ENCODE measurements at places on chromosomes 2 and 18.

GRCh38 chr2:182316950-182317349 lies 109.9 kb downstream of the PDE1A start:
- DNase-seq, result no peak

- DNase-seq, result no peak
Observed at GRCh38 chr2:172207911-172208310, 105.2 kb upstream of the DLX2 start.

- DNase-seq, result no peak
Observed at GRCh38 chr2:172270278-172271079, 156.9 kb upstream of the ITGA6 start.

DNA sequence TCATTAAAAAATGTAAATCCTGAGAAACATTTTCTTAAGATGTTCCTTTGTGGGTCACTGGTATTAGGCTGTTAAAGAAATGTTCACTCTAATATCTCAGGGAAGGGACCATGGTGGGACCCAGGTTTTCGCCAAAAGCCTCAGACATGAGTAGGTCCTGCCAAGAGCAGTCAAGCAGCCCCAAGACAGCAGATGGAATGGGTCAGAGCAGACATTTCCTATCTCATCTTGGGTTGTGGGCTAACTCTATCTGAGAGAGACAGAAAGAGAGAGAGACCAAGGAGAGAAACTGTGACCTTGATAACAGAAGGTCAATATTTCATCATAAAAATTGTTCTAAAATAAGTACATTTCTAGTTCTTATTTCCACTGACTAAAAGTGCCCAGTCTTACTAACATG lies 661.7 kb downstream of the TSN start:
- no peak for DNase-seq

DNA sequence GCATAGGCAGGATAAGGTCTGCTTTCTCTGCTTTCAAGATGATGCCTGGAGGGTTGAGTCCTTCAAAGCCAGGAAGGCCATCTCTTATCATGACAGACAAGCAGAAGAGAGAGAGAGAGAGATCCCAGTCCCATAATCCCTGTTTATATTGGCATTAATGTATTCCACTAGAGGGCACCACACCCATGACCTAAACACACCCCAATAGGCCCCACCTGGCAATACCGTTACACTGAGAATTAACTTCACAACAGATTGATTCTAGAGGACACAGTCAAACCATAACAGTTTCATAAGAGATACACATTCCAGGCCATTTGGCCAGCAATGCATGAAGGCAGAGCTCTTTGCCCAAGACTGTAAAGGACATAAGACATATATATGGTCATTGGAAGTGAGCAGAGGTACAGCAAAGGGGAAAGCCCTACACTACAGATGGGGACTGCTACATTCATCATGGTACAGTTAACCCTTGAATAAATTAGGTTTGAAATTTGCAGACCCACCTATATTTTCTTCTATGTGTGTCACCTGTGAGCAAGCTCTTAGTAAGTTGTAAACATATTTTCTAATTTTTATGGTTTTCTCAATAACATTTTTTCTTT lies 1516.1 kb downstream of the RPIA start:
- DNase-seq, result no peak

GRCh38 chr2:106885971-106886915 lies at the start of gene ST6GAL2:
Gene ST6GAL2, minus strand, starts transcription at chr2:106886167. Its CDS starts 42,190 bp downstream, at chr2:106843977.
- DNase-seq, result no peak

GRCh38 chr18:44973282-44973681 lies 292.6 kb downstream of the SETBP1 start:
- no peak for DNase-seq

- no peak for DNase-seq
Observed at GRCh38 chr2:190156530-190157212, 94.1 kb upstream of the MSTN start.

- no peak for DNase-seq
Observed at GRCh38 chr2:239039479-239039861, 191.6 kb downstream of the TWIST2 start.

DNA sequence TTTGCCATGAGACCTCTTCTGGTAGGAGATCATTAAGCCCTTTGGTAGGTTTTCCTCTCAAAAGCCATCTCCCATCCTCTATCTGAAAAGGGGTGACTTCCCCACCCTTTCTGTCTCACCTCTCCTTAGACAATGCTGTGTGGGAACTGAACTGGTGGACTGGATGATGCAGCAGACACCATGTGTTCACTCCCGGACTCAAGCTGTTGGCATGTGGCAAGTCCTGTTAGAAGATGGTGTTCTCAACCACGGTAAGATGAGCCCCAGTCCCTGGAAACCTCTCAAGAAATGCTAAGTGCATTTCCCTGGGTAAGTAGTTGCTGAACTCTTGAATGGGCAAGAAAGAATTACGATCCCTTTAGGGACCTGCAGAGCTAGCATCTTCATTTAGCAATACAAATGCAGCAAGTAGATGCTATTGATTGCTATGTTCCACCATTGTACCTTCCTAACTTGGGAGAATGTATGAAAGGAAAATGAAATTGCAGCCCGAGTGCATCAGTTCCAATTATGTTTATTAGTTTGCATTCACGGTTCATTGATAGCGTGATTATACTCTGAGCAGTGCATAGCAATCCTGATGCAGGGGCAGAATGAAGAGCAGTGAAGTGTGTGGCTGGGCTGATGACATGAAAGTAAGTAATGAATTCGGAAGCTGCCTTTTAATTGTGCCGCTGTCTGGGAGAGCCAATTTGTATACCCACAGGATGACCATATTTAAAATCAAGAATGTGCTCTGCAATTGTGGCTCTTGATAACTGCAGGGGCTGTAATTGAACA lies 110.0 kb upstream of the MAP3K20 start:
- DNase-seq, result no peak

- no peak for DNase-seq
Observed at GRCh38 chr2:239691720-239692119, 290.9 kb upstream of the HDAC4 start.

DNA sequence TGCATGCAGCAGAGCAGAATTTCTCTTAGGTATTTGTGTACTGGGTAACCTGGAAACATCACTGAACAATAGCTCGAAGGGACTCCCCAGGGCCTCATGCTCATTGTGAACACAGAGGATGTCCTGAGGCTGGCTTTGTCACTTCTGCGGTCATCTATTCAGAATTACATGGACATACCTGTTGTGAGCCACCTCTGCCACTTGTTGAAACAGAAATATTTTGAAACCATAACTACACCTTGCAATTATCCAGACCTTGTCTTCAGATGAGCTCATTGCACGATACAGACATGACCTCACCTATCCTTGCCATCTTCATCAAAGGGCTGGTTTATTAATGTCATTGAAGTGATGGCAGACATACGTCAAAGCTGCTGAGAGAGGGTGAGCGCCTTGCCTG lies 23.4 kb upstream of the CREG2 start:
- no peak for DNase-seq

DNA sequence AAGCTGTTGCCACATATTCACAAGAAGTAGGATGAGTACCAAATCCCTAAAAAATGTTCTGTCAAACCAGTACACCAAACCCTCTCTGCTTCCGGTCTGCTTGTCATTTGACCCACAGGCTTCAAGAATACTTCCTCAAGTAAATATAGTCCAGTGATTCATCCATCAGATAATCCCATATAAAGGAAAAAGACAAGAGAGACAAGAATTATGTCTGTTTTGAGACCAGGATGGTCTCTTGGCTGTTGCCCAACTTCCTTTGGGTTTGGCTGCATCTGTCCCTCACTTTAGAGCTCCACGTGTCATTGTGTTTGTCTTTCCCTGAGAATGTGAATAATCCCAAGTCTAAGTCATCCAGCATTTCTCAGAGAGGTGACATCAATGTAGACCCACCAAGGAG lies 91.5 kb upstream of the NRP2 start:
- no peak for DNase-seq

DNA sequence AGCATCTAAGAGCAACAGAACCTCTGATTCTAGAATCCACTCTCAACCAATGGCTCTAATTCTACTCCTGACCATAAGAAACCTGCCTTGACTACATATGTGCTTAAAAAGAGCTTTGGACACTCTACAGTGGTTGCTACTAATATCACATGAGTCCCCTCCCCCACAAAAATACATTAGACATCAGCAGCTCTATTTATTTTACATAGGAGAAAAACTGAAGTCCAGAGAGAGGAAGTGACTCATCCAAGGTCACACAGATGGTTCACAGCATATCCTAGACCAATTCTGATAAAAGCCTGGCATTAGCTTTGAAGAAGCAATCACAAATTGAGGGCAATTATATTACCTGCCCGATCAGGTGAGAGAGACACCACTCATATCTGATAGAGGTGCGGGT lies 49.8 kb downstream of the ALK start:
- no peak for DNase-seq

DNA sequence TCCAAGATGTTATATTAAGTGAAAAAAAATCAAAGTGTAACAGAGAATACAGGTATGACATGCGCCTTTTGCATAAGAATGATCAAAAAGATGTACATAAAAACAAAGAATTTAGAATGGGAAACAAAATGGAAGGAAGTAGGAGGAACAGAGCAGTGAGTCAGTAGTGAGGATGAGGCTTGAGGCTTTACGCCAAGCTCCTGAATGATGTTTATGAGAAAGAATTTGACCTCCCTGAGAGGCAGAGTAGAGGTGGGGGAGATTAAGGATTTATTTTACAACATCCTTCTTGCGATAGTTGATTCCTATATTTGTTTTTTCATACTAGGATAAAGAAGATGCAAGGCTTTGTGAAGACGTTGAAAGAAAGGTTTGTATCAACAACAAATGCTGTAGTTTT lies 81.4 kb downstream of the DCDC2C start:
- DNase-seq, result no peak

DNA sequence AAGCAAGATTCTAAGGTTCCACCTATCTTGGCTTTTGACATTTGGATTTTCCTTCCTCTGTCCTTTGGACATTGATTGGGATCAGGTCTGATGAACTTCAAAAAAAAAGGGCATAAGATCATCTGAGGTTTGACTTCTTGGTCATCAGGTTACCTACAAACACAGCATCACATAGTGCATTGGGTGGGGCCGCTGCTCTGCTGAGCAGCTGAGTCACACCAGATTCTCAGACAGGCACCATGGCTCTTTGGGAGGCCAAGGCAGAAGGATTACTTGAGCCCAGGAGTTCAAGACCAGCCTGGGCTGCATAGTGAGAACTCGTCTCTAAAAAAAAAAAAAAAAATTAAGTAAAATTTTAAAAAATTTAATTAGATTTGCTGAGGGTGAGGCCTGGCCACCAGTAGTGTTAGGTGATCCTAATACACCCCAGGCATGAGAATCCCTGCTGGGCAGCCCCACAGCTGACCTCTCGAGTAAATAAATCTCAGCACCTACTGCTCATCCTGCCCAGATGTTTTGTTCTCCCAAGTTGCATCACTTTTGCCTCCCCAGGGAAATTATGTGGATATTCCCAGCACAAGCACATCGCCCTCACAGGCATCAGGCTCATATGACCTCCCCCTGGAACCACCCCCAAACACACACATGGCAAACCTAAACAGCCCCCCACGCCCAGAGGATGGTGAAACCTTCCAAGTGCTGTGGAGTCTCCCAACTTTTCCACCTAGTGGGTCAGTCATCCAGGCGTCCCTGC lies 5.3 kb downstream of the MLPH start:
- DNase-seq, result no peak

- no peak for DNase-seq
Observed at GRCh38 chr2:190930411-190930810, 49.8 kb downstream of the GLS start.

DNA sequence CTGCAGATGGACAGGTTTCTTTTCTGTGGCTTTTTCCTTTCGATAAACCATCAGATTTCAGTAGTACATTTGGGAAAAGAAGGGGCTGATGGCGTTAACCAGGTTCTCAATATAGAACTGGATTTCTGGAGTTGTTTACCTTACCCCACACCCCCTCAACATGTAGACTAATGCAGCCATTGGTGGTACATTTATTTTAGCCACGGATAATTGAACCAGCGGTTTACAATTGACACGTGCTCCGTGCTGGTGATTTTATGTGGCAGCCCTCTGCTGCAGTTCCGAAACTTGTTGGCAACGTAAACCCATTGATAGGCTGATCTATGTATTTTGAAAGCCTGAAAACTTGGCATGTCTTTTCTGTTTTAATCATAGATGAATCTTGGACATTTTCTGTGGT lies 5.4 kb downstream of the SOX11 start:
- DNase-seq, result no peak

GRCh38 chr2:241944821-241945220 lies 75.3 kb downstream of the RTP5 start:
- no peak for DNase-seq

GRCh38 chr2:220162320-220162719 lies 534.9 kb downstream of the SLC4A3 start:
- DNase-seq, result no peak

DNA sequence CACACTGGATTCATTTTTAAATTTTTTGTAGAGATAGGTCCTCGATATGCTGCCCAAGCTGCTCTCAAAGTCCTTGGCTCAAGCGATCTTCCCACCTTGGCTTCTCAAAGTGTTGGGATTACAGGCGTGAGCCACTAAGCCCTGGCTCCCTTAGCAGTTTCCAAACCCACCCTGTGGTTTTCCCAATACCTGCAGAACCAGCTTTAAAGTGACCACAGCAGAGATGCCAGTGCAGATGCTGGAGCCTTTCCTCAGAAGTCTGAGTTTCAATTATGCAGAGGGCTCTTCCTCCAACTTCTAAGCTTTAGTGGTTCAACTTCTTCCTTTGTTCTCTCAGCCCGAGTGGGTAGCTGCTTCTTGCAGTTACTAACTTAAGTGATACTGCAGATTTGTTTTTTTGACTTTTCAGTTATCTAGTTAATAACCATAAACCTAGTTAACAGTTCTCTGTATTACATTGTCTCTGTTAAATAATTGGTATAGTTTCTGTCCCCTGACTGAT lies 8.1 kb upstream of the HAAO start:
- no peak for DNase-seq

GRCh38 chr2:36352701-36353100 lies 2.9 kb upstream of the CRIM1 start:
- no peak for DNase-seq

DNA sequence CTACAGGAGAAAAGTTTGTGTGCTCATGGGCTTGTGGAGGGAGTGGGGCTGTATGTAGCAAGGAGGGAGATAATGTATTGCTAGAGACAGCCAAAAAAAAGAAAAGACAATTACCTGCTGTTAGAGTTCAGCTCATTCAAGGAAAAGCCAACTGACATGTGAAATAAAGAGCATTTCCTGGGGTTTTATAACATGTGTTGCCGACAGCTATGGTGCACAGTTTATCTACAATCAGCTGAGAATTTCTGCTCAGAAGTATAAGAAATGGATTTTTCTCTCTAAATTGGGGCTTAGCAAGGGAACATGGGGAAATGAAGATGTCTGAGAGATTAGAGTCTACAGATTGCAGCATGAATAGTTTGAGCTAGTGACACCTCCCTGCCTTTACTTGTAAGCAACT lies 674.1 kb downstream of the SUCLG1 start:
- no peak for DNase-seq

- no peak for DNase-seq
Observed at GRCh38 chr2:25226827-25227226, 58.4 kb upstream of the POMC start.

DNA sequence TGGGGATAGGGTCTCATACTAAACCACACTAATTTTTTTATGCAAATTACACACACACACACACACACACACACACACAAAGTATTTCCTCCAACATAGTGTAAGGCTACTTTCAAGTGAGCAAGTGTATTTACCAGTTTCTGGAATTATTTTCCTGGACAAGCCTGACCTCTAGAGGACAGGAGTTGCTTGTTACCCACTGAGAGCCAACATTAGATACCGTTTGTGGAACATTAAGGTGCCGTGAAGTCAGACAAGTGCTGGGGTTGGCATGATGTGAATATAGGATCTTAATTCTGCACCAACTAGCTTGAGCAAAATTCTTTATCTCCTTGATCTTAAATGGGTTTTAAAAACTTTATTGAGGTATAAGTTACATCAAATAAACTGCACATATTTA lies 39.3 kb upstream of the SERPINB2 start:
- no peak for DNase-seq
